ENCODE measurements at places on chromosomes 6 and 20. TPM values are rescaled to one million over a fixed set of nuclear protein-coding genes. Genes with fewer than 3 reads are reported as not detected.

DNA sequence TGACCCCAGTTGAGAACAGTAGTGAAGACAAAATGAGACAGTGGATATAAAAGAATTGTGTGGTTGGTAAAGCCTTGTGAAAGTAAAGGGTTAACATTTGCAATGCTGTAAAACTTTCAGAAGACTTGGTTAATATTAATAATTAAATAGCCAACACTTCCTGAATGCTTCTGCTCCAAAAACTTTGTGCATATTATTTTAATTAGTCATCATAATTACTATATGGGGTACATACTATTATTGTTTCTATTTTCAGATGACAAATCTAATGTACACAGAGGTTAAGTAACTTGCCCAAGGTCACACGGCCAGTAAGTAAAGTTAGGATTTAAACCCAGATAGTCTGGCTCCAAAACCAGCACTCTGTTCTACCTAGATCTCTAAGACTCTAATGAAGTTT is 291.3 kb downstream of the OGFRL1 start:
- DNase-seq = no peak

DNA sequence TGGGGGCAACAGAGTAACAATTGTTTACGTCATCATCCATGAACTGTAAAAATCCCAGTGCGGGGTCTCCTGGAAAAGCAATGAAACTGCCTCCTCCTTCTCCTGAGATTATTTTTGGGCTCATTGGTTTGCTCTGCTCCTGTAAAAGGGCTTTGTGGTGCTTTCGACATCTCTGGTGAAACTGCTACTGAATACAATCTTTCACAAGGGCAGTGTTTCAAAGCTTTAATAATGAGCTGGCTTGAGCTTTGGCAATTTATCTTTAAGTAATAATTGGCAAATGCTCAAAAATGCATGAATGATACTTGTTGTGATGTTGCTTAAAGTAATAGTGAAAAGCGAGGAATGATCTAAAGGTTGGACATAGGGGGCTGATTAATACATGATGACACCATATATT is 43.5 kb upstream of the ENPP1 start:
- peak; percentile 7 for DNase-seq

Gene IBTK
- 37.7 TPM for total RNA-seq

DNA sequence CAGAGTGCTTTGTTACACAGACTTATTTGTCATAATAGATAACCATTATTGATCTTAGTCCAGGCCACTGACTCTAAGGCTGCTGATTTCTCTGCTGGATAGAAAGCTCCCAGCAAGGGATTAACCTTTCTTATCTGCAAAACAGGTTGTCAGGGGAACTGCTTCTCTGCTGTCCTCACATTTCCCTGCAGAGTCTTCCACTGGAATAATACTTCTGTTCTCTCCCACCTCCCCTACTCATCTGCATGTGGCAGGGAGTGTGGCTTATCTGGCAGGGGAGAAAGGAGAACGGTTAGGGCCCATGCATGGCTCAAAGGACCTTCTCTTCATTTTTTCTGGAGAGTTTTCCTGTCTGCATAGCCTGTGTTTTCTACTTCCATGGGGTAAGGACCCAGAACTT is 86.2 kb downstream of the LAMP5 start:
- no peak for DNase-seq

Gene PGC
- total RNA-seq = not detected

Measured in activated CD4-positive, alpha-beta T cell treated with anti-CD3 and anti-CD28 coated beads, Interleukin-2, amount 10 ng/mL, durations not matched to agents 24 days and 14 days (primary cell).